Body of pancreas (tissue), 4 donors: ENCODE measurements at places on chromosomes 1 and 21.
A peak's percentile ranks its signal among the peaks of the same experiment; 100 is the strongest.

- no peak overlapping the region for H3K4me3 ChIP-seq
- no peak overlapping the region for H3K27ac ChIP-seq
- H3K4me1 ChIP-seq: no peaks in the 10 kb centered on the region
- DNase-seq: no peak
- H3K36me3 ChIP-seq: no peaks in the 10 kb centered on the region
These were observed 13.8 kb downstream of the SNX7 start for GRCh38 chr1:98675282-98675681.

DNA sequence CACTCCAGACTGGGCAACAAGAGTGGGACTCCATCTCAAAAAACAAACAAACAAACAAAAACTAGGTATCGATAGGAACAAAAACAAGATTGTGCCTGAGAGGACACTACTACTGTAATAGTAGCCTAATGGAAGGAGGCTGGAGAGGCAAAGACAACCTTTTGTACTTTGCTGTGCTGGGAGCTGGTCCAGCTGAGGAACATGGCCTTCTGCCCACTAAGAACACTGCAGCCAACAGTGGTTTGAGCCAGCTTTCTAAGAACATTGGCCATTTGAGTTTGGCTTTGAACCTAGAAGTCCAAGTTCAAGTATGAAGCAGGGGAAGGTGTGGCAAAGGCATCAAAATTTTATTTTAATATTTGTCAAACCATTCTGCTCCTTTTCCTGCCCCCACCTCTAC, 22.7 kb upstream of the RGS8 start:
- no peaks in the 10 kb centered on the region for H3K4me1 ChIP-seq
- H3K27ac ChIP-seq: no peak overlapping the region
- H3K27me3 ChIP-seq: no peaks in the 10 kb centered on the region
- no peak overlapping the region for H3K4me3 ChIP-seq
- DNase-seq: peak; percentile 77
- no peaks in the 10 kb centered on the region for H3K36me3 ChIP-seq

DNA sequence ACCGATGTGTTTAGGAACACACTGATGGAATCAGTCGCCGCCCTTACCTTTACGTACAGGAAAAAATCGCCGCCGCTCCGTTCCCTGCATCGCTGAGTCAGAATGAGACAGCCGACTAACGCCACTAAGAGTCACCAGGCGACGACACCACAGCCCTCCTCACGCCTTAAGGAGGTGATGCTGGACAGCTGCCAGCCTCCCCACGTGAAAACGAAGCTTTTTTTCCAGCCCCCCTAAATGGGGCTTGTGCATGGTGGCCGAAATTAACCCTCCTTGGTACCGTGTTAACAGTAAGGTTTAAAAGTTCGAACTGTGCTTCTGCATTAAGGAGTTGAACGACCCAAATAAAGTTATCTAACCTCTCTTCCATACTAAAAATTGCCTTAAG, 511 bp downstream of the DNTTIP2 start:
- peak; percentile 63 for DNase-seq
- peaks cover 32% of the 10 kb centered on the region for H3K4me1 ChIP-seq
- H3K4me3 ChIP-seq: peak overlapping the region; percentile 88
- H3K27ac ChIP-seq: peak overlapping the region; percentile 77
- H3K27me3 ChIP-seq: no peaks in the 10 kb centered on the region
- peaks cover 14% of the 10 kb centered on the region for H3K36me3 ChIP-seq

DNA sequence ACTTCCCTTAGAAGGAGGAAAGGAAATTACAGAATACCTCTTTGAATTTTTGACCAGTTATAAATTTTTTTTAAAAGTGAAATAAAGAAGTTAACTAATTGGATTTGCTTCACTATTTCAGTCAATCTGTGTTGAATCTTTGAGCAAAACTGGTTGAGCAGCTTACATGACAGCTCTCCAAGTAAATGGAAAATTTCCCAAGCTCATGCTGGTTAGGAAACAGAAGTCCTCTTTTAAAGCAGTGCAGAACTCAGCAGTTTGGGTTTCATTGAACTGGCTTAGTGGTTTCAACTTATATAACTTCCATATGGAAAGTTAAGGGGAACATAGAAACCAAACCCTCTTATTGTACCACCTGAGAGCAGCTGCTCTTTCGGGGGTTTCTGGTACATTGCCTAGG, 250.5 kb downstream of the PDE4B start:
- DNase-seq: no peak
- no peaks in the 10 kb centered on the region for H3K36me3 ChIP-seq
- H3K27ac ChIP-seq: no peak overlapping the region
- H3K27me3 ChIP-seq: no peaks in the 10 kb centered on the region
- no peak overlapping the region for H3K4me3 ChIP-seq

DNA sequence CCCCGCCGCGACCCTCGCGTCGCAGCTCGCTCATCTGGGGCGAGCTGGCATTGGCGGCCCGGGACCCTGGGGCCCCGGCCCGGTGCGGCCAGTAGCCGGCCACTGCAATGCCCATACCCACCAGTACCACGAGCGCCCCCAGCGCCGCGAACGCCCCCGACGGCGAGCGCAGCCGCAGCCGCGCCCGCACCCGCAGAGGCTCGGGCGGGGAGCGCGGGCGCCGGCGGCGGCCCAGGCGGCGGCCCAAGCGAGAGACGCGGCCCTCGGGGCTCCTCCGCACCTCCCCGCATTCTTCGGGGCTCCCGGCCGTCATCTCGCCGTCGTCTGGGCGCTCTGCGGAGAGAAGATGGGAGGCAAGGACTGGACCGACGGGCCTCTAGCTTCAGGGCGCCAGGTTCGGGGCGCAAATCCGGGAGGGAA, 2.2 kb downstream of the TMEM200B start:
- no peaks in the 10 kb centered on the region for H3K36me3 ChIP-seq
- no peak overlapping the region for H3K27ac ChIP-seq
- no peaks in the 10 kb centered on the region for H3K27me3 ChIP-seq
- DNase-seq: no peak

- no peak for DNase-seq
- H3K4me1 ChIP-seq: no peaks in the 10 kb centered on the region
- H3K27ac ChIP-seq: no peak overlapping the region
- no peaks in the 10 kb centered on the region for H3K27me3 ChIP-seq
- H3K4me3 ChIP-seq: no peak overlapping the region
- H3K36me3 ChIP-seq: no peaks in the 10 kb centered on the region
These were observed 153.6 kb downstream of the HIVEP3 start for GRCh38 chr1:41765152-41765551.

DNA sequence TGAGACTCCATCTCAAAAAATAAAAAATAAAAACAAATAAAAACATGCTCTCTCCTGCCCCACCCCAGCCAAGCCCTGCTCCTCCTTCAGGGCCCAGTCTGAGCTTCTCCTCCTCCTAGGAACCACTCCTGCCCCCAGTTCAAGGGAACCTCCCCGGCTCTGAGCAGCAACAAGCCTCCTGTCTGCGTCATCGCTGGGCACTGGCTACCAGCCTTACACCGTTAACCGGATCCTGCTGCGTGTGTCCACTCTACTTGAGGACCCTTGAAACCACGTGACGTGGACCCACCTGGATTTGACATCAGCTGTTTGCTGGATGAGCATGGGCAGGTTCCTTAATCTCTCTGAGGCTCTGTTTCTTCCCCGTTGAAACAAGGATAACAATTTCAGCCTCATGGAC, 1.6 kb upstream of the TAS1R2 start:
- H3K36me3 ChIP-seq: no peaks in the 10 kb centered on the region
- no peaks in the 10 kb centered on the region for H3K27me3 ChIP-seq
- no peaks in the 10 kb centered on the region for H3K4me1 ChIP-seq
- no peak overlapping the region for H3K27ac ChIP-seq

DNA sequence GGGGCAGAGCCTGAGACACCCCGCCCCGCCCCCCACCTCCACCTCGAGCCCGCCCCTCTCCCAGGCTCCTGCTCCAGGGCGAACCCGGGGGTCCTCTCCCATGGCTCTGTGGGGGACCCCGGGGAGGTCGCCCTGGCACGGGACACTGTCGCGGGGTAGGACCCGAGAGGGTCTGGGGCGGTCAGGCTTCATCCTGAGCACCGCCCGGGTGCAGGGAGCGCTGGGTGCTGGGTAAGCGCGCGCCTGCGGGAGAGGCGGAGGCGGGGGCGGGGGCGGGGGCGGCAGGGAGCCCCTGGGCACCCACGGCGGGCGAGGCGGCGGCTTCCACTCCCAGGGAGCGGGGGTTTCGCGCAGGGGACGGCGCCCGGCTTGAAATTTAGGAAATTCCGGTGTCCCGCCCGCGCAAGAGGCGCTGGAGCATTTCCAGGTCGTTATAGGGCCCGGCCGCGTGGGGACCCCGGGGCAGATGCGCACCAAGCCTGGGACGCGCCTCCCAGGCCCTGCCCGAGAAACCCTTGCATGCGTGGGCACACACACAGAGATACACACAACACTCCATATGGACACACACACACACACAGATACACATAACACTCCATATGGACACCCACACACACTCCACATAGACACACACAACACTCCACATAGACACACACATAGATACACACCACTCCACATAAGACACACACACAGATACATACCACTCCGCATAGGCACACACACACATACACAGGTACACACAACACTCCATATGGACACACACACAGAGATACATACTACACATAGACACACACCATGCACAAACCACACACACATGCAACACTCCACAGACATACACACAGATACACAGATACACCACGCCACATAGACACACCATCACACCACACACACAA, 48.7 kb upstream of the SLC19A1 start:
- no peaks in the 10 kb centered on the region for H3K36me3 ChIP-seq
- H3K4me1 ChIP-seq: peaks cover 19% of the 10 kb centered on the region
- H3K27me3 ChIP-seq: no peaks in the 10 kb centered on the region
- no peak for DNase-seq
- no peak overlapping the region for H3K27ac ChIP-seq

GRCh38 chr1:180917306-180918065, 4.8 kb downstream of the KIAA1614 start:
- no peaks in the 10 kb centered on the region for H3K27me3 ChIP-seq
- H3K4me1 ChIP-seq: peaks cover 8% of the 10 kb centered on the region
- no peaks in the 10 kb centered on the region for H3K36me3 ChIP-seq
- DNase-seq: no peak
- no peak overlapping the region for H3K27ac ChIP-seq

DNA sequence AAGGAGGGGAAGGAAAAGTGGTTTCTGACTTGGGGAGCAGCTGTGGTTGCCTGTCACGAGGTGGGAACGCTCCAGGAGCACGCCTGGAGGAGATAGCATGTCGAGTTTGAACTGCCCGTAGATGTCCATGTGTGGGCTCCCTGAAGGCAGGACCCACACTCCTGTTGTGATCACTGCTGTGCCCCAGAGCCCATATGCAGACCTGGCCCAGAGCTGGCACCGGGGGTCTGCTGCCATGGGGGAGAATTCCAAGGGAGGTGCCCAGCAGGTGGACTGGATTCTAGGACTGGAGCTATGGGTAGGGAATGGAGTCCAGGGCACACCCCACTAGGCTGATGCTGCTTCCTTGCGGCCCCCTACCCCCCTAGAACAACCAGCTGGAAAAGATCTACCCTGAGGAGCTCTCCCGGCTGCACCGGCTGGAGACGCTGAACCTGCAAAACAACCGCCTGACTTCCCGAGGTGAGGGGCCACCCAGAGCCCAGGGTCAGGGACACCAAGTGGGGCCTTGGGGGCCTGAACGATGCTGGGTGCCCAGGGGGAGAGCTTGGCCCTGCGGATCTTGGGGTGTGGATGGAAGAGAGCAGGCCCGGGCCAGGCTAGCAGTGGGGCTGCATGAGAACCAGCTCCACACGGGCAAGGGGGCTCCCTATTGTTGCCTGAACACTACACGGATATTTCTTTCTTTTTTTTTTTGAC, 9.3 kb downstream of the PODN start:
- no peaks in the 10 kb centered on the region for H3K4me1 ChIP-seq
- no peaks in the 10 kb centered on the region for H3K36me3 ChIP-seq
- H3K27me3 ChIP-seq: no peaks in the 10 kb centered on the region
- no peak overlapping the region for H3K27ac ChIP-seq

DNA sequence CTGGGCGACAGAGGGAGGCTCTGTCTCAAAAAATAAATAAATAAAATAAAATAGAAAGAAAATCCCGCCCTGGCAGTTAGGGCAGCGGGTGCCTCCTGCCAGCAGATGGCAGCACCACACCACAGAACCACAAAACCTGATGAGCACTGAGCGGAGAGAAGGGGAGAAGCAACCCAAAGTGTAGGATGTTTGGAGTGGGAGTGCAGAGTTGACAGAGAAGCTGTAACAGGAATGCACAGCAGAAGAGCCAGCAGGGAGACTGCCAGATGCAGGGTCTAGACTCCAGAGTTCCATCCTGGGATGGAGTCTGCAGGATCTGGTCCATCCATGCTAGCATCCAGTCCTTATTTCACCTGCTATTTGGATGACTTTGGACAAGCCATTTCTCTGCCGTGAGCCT, 29.7 kb upstream of the KIRREL1 start:
- no peak overlapping the region for H3K27ac ChIP-seq
- H3K36me3 ChIP-seq: no peaks in the 10 kb centered on the region
- H3K4me1 ChIP-seq: peaks cover 43% of the 10 kb centered on the region

DNA sequence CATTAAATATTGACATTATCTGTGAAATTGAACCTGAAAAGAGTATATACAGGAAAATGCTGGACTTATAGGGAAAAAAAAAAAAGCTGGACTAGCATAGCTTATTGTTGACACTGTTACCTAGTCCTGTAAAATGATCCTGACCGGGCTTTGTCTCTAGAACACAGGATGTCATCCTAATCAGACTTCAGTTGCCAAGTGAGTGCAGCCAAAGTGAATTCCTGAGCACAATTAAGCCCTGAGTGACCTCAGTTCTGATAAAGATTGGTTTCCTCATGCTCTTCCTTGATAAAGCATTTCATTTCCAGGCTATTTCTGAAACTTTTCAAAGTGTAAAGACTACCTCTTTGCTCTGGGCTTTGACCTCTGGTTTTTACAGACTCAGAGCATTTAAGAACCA, 19.8 kb downstream of the SELP start:
- H3K4me1 ChIP-seq: no peaks in the 10 kb centered on the region
- H3K27me3 ChIP-seq: no peaks in the 10 kb centered on the region
- no peaks in the 10 kb centered on the region for H3K36me3 ChIP-seq
- H3K27ac ChIP-seq: no peak overlapping the region

DNA sequence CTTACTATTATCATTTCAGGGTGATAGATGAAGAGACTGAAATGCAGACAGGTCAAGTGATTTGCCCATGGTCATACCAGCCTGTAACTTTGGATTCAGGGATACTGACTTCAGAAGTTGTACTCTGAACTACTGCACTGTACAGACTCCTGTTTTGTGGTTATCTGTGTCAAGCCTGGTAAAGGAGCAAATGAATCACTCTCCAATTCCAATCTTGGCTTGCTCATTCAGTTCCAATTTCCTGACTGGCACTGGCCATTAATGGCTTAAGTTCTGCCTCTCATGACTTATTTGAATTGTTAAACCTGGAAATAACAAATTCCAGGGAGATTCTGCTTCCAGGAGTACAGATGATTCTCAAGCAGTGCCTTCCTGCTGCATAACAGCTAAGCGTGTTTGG, 45.4 kb upstream of the PLD5 start:
- DNase-seq: no peak
- no peak overlapping the region for H3K4me3 ChIP-seq
- no peaks in the 10 kb centered on the region for H3K4me1 ChIP-seq
- H3K27me3 ChIP-seq: no peaks in the 10 kb centered on the region
- no peaks in the 10 kb centered on the region for H3K36me3 ChIP-seq
